ENCODE measurements at places on chromosomes 2 and 18.
A peak's percentile ranks its signal among the peaks of the same experiment; 100 is the strongest.

DNA sequence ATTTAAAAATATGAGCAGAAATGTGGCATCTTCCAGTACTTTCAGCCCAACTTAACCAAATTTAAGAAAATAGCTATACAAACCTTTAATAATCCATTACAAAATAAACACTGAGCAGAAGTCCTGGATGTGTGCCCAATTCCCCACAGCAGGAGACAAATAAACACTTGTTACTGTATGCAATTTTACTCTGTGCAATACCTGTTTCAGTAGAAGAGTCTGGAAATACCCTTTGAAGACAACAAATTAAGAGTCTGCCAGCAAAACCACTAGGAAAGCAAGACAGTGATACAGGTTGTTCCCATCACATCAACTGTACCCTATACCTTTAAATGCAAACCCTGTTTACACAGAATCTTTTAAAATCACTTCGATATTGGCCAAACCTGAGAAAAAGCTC, 41.4 kb upstream of the RNU4ATAC start:
- peak; percentile 73 for DNase-seq

DNA sequence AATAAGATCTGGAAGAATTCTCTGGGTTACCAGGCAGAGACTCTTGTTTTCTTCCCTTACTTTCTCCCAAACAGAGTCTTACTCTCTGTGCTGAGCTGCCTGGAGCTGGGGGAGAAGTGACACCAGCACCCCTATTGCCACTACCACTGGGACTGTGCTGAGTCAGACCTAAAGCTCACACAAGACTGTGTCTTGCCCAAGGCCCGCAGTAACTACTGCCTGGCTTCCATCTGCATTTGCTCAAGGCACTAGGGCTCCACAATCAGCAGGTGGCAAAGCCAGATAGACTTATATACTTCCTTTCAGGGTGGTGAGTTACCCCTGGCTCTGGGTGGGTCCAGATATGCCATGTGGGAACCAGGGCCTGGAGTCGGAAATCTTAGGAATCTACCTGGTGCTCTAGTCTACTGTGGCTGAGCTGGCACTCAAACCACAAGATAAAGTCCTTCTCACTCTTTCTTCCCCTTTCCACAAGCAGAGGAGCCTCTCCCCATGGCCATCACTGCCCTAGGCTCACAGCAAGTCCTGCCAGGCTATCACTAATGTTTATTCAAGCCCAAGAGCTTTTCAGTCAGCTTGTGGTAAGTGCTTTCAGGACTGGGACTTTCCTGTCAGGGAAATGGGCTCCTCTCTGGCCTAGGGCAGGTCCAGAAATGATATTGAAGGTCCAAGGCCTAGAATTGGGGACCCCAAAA, 27.6 kb upstream of the SERPINB2 start:
- no peak for DNase-seq

DNA sequence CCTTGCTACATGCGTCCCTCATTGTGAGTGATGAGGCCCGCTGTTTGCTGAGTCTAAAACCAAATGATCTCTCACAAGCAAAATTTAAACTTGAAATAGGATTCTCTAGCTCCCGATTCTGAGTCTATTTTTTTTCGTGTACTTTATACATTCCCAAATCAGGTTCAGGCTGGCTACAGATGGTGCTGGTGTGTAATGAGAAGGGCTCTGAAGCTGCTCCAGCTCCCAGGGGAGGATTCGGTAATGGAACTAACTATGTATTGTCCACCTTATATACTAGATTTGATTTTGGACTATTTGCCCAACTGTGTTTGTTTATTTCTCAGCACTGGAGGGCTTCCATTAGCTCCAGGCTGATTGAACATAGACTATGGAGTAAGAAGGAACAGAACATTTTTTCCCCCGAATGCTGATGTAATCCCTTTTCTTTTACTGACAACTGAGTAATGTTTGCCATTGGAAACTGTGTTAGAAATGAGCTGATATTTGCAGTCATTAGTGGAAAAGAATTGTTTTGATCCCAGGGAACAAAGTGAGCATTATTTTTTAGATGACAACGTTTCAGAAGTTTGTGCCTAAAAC, 274.0 kb upstream of the FIGN start:
- DNase-seq = peak; percentile 24

DNA sequence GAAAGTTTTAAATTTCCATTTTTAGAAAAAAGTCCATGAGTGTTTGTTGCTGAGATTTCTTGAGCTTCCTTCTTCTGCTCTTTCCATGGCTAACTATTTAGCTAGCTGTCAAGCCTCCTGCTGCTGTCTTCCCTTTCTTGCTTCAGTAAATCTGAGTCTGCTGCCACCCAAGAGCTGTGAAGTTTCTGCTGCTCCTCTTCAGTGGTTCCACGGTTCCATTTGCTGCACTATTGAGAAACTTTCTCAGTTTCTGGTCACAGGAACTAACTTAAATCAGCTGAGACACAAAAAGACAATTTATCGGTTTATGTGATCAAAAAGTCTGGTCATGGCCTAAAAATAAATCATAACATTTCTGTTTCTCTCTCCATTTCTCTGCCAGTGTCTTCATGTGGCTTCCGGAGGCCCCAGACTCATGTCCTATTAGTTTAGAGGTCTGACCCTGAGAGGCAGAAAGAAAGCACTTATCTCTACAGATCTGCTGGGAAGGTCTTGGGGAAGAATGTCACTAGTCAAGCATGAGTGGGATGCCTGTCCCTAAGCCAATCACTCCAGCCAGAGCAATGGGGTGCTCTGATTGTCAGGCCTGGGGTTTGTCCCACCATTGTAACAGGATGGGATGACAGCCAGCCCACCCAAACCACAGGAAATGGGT, 73.0 kb upstream of the ARL4C start:
- DNase-seq = no peak

- no peak for DNase-seq
Measured at GRCh38 chr2:99520813-99521212, 31.0 kb upstream of the REV1 start.

- DNase-seq = peak; percentile 9
Measured at GRCh38 chr2:149329068-149329467, 1.3 kb upstream of the LYPD6 start.

DNA sequence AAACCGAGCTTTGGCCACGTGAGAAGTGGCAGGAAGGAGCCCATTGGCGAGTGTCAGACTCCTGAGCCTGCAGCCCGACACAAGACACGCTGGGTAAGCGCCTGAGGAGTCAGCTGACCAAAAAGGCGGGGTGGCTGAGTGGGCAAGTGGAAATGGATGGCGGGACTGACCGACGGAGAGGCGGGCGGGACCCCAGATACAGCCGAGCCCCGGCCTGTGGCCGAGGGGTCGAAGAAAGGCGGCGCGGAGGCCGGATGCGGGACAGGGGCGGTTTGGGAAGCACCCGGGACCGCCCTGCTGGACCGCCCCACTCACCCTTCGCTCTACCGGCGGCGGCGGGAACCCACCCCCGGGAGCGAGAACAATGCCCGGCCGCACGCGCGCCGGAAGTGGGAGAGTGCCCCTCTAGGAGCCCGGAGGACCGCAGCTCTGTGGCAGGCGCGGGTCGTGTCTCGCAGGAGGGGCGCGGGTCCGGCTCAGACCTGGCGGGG, 22.8 kb downstream of the ZSCAN30 start:
- no peak for DNase-seq

GRCh38 chr2:11583840-11584524, 50.1 kb downstream of the GREB1 start:
- peak; percentile 88 for DNase-seq

DNA sequence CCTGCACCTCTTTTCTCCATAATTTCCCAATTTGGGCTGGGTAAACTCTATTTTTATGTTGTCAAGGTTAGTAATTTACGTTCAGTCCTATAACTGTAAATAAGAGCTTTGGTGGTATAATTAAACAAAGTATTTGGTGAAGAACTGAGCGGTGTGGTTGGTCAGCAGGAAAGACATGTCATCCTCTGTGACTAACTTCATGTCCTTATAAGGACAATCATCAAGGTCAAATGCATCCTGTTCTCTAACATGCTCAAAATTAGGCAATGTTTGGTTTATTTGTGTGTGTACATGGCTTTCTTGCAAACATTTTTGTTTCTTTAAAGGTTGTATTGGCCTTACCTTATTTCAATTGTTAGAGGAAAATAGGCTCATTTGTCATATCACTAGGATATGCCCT, 121.5 kb upstream of the NABP1 start:
- DNase-seq = no peak

DNA sequence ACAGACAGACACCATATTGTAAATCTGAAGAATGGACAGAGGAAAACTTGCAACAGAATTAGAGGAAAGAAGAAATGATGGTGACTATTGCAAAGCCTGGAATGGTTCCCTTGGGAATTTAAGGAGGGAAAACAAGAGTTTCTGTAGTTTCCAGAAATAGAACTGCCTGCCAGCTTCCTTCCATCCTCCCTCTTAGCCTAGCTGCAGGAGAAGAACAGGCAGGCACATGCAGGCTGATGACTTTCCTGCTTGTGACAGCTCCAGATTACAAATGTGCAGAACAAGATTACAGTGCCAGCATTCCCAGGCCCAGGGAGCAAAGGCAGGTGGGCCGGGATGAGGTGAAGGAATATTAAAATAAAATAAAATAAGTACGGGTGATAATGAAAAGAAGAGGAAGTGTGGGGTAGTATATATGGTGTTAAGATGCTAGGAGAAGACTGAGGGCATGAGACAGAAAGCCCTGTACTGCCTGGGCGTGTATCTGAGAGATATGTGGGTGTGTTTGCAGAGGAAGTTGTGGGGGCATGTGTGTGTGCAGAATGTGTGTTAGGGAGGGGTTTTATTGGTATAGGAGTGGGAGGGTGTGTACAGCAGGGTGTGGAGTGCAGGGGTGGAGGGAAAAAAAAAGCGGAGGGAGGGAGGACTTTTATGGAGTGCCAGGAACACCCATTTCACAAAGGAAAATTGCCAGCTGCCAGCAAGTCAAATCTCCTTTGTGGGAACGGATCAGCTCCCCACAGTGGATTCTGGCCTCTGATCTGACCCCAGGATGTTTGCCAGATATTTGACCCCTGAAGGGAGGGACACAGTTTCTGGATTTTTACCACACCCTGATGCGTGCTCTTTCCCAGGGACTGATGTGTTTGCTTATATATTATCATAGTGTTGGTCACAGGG, 43.9 kb upstream of the NEMP2 start:
- DNase-seq = peak; percentile 29

DNA sequence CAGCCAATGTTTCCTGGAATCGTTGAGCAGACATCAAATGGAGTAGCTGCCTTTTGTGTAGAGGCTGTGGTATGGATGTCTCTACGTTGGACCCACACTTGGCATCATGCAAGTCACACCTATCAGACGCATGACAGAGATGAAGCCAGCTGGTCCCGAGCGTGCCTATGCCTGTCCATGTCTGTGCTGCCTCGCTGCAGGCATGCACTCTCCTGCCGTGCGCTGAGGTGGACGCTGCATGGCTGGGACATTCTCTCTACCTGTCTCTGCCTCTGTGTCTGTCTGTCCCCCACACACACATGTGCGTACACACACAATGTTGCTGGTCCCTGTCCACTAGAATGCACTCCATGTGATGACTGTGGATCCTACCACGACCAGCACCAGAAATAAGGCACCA, 514.2 kb upstream of the MYT1L start:
- no peak for DNase-seq

DNA sequence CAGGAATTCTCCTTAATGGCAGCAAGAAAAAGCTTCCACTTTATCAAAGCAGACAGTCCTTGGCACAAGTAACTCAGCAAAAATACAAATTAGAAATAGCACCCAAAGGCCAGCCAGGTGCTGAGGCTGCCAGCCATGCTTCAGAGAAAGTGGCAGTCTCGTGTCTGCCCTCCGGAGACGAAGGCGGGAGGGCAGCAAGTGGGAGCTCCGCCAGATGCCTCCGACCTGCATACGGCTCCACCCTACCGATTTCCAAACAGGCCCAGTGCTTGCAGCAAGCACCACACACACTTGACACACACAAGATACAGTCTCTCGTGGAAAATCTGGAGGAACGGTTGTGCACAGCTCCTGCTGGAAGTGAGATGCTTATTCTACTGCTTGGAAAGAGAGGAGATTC, 134.9 kb upstream of the REV1 start:
- no peak for DNase-seq

DNA sequence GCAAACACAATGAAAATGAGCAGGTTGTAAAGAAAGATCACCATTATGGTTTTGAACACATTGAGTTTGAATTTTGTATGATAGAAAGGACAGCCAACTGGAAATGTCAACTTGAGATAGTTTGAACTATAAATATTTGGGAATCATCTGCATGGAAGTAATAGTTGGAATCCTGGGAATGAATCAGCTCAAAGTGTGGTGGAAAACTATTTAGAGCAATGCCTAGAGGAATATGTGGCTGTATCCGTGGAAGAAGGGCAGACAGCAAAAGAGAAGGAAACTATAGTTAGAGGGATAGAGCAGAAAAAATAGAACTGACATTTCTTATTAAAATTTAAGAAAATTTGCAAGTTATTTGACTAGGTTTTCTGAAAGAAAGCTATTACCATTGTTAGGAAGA, 112.5 kb upstream of the OTX1 start:
- DNase-seq = no peak

- DNase-seq = no peak
Measured at GRCh38 chr2:240450532-240451107, 15.2 kb downstream of the GPC1 start.
